Chondrocyte (in vitro differentiated cells): ENCODE measurements at places on chromosomes 7 and 10. TPM values are rescaled to one million over a fixed set of nuclear protein-coding genes. Genes with fewer than 3 reads are reported as not detected.

GRCh38 chr7:159192725-159193453 is 48.2 kb upstream of the VIPR2 start:
- H3K27me3 ChIP-seq: peaks cover 16% of the 10 kb centered on the region
- no peaks in the 10 kb centered on the region for H3K36me3 ChIP-seq
- DNase-seq: no peak
- no peak overlapping the region for H3K27ac ChIP-seq
- no peaks in the 10 kb centered on the region for H3K4me1 ChIP-seq
- H3K4me3 ChIP-seq: no peak overlapping the region

GRCh38 chr7:1846331-1847065 is 176.4 kb downstream of the ELFN1 start:
- H3K27ac ChIP-seq: no peak overlapping the region
- peak; percentile 77 for DNase-seq
- peaks cover 8% of the 10 kb centered on the region for H3K4me1 ChIP-seq
- no peaks in the 10 kb centered on the region for H3K27me3 ChIP-seq

The ADCYAP1R1 gene
- not detected in 3 replicates for total RNA-seq

The TRIL gene
- total RNA-seq: 0.92 to 1.7 TPM (median 0.92 TPM) in 3 replicates

The ZNF853 gene
- 13.4 to 16.2 TPM (median 15.1 TPM) in 3 replicates for total RNA-seq
